Caudate nucleus (tissue), 63 donors: ENCODE measurements at places on chromosomes 12 and 14.

DNA sequence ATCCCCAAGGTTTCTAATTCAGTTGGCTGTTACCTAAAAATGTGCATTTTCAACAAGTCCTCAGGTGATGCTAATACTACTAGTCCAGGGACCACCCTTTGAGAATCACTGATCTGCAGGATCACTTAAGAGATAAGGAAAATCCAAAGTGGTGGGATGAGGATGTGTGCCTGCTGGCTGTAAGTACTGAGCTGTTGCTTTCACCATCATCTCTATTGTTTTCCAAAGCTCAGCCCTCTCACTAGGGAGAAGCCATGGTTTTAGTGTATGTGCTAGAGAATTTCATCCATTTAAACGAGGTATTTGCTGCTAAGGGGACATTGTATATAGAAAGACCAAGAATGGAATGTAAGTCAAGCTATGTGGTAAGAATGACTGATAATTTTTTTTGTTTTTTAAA is 202.3 kb downstream of the KIF21A start:
- no peak for DNase-seq

- DNase-seq, result no peak
Observed at GRCh38 chr12:52873832-52874572, 25.2 kb upstream of the KRT78 start.

DNA sequence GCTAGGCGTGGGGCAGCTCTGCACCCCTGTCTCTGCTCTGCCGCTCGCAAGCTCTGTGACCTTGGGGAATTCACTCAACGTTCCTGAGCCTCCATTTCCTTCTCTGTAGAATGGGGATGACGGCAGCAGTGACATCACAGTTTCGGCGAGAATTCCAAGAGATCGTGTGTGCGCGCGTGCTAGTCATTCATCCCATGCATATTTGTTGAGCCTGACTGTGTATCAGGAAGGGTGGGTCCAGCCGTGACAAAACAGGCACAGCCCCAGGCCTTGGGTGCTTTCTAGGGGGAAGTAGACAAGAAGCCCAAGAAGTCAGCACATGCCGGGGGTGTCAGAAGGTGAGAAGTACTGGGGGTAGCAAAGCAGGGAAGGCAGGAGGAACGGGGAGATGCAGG is 145.6 kb upstream of the NCOR2 start:
- no peak for DNase-seq

DNA sequence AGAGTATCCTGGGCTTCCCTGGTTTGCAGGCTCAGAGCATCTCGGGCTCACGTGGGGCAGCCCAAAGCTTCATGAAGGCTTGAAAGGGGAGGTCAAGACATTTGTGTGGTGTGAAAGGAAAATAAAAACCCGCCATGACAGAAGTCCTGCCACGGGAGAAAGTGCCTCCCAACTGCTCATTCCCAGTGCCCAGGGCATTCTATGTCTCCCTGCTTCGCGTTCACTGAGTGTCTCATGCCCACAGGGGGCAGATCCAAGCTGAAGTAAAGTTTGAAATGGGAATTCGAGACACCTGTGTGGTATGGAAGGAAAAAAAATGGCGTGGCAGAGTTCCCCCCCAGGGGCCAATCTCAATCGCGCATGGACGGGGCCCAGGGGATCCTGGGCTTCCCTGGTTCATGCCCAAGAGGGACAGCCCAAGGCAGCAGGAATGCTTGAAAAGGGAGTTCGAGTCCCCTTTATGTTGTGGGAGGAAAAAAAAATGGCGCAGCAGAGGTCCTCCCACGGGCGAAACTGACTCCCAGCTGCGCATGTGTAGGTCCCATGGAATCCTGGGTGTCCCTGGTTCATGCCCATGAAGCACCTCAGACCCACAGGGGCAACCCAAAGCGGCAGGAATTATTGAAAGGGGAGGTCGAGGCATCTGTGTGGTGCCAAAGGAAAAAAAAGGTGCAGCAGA is 576.7 kb downstream of the ALG10 start:
- no peak for DNase-seq

DNA sequence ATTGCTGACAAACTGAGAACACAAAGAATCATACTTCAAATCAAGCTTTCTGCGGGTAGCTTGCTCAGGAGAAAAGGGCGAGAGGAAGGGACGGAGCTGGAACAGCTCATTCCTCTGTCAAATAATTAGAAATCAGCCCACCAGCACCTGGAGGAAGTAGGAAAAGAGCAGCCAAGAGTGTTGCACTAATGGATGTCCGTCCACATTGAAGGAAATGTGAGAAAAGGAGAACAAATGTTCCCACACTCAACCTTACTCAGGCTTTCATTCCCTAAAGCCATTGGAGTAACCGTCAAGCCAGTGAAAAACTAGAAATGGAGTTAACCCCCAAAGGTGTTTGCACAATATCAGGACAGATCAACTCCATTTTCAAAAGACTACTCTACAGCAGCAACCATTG is 233.0 kb upstream of the PRKD1 start:
- no peak for DNase-seq

DNA sequence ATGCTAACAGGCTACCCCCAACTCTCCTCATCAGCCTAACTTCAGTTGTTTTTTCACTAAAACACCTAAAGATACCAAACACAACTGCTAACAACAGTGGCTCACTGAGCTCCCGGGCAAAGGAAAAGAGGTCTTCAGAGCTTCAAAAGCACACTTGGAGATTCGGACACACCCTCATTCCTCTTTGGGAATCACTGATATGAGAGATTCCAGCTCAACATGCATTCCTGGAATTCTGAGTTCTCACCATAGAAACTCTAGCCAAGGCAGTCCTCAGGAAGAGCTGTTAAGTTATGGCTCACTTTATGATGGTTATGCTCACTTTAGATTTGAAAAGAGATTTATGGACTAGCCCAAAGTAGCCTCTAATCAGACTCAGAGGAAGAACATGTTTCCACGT is 40.1 kb downstream of the STXBP6 start:
- no peak for DNase-seq

DNA sequence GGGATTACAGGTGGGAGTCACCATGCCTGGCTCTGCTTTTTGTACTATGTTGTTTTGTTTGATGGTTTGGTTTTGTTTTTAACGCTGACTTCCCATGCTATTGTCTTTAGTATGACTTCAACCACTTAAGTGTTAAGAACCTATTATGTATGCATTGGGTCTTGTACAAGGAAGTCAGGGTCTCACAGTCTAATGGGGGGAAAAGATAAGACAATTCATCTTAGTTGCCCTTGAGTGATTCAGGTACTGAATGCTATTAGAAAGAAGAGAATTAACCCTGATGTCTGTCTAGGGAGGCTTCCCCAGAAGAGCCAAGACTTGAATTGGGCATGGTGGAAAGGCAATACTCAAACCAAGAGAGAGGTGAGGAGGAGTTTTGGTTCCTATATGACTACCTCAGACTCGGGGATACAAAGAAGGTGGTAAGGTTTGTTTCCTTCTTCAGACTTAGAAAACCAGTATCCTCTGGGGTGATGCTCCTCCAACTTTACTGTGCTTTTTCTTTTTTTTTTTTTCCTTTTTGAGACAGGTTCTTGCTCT is 64.6 kb downstream of the SUSD6 start:
- DNase-seq, result no peak

- DNase-seq, result no peak
Observed at GRCh38 chr14:32572867-32573150, 243.7 kb downstream of the AKAP6 start.

GRCh38 chr12:109726511-109727038 is 12.9 kb downstream of the FAM222A start:
- DNase-seq, result no peak

DNA sequence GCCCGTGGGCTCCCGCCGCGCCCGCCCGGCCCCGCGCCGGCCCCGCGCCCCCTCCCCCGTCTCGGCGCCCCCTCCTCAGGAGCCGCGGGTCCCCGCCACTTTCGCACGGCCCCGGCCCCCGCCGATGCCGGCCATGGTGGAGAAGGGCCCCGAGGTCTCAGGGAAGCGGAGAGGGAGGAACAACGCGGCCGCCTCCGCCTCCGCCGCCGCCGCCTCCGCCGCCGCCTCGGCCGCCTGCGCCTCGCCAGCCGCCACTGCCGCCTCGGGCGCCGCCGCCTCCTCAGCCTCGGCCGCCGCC is 263 bp downstream of the RCOR1 start:
- DNase-seq, result no peak

- DNase-seq, result no peak
Observed at GRCh38 chr12:114628199-114628598, 55.8 kb downstream of the TBX3 start.

- DNase-seq, result no peak
Observed at GRCh38 chr12:68279227-68280054, 26.0 kb upstream of the IL22 start.

DNA sequence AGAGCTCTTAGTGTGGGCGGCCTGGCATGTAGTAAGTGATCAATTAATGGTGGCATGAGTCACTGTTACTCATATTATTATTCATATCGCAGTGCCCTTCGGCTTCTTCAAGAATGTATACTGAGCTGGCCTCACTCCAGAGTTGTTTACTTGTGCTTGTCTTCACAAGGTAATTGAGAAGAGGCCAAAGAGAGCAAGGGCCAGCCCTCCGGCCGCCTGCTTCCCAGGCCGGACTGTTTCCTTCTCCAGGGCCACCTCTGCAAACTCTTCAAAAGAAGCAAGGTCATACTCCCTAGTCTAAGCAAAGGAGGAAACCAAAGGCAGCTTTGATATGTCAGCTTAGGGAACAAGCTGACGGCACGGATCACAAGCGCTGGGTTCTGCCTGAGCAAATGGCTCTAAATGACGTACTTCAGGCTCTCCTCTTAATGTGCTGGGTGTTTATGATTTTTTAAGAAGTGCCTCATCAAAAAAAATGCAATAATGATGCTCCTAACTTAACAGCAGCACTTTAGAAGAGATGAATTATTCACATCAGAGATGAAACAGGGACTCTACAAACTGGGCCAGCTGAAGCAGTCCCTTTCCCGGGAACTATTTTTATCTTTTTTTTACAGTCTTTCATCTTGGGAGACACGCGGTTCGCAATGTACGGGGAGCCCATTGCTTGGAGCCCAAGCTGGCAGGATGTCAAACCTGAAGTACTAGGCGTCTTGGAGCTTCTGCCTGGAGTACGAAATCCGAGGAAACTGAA is 65.6 kb upstream of the DLK1 start:
- DNase-seq, result no peak

DNA sequence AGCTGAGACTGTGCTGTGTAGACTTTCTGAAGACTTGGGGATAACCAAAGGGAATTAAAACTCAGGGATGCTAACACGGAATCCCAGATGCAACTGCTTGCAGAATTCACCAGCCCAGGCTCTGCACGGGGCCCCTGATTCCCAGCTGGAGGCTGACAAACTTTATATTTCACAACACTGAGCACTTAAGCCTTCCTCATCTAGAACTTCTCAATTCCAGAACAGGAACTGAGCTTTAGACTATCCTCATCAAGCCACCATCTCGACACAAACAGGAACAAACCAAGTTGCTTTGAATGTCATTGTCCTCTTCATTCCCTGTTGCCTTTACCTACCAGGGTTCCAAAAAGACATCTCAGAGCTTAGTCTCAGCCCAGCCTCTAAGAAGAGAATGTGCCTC is 22.2 kb downstream of the CCDC63 start:
- no peak for DNase-seq

DNA sequence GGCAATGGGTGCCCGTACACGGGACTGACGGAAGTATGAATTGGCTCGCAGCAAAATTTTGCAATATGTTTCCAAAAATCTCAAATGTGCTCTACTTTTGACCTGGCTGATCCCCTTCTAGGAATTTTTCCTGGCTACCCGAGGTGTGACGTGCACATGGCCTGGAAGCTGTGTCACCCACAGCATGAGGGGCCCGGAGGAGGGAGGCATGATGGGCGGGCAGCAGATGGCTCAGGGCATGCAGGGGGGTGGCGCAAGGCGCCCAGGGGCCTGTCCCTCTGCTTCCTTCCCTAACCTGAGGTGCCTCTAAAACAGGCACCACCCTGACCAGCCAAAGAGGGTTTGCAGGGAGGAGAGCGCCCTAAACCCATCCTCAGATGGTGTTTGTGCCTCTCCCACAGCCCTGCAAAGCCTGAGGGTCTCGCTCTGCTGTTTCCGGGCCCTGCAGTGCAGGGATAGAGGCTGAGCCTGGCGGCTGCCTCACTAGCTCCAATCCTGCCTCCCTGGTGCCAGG is 6.7 kb downstream of the GPR132 start:
- DNase-seq, result no peak

- peak; percentile 17 for DNase-seq
Observed at GRCh38 chr12:120903412-120904196, 554 bp downstream of the SPPL3 start.

GRCh38 chr14:54716862-54717261 is 149.9 kb downstream of the SAMD4A start:
- DNase-seq, result no peak

GRCh38 chr14:52402812-52403526 is 88.9 kb downstream of the PTGER2 start:
- DNase-seq, result no peak

GRCh38 chr12:117875744-117876435 is 92.9 kb downstream of the KSR2 start:
- DNase-seq, result peak; percentile 65

GRCh38 chr12:76530516-76530915 is 29.1 kb downstream of the OSBPL8 start:
- DNase-seq, result no peak

- DNase-seq, result peak; percentile 0
Observed at GRCh38 chr12:91272461-91273063, 89.9 kb upstream of the DCN start.

DNA sequence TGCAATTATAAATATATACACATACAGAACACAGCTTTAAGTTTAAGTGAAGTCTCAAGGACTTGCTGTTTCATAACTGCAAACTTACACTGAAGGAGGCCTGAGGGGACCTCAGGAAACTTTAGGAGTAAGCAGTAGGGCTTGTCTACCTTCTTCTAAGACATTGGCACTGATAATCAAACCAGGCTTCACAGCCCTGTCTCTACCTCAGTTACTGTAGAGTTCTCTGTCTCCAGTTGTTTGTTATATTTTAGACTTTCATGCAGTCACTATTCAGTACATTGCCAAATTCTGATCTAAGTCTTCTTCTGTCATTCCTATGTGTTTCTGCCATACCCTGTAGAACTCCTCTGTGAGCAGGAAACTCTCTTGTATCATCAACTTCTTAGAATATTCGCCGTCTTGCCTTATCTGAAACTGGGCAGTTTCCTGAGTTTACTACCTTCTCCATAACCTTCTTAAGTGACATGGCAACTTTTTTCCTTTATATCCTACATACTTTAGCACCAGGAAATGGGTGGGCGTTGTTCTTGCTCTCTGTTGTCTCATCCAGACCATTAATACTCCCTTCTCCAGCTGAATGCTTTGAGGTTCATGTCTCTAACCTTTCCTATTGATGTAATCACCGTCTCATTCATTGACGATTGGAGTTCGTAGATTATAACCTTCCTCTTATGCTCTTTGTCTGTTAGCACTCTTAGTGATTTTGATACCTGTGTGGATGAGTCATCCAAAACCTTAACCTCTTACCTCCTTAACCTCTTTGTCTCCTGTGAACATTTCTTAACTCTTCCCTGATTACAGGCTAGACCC is 11.4 kb downstream of the APAF1 start:
- no peak for DNase-seq

DNA sequence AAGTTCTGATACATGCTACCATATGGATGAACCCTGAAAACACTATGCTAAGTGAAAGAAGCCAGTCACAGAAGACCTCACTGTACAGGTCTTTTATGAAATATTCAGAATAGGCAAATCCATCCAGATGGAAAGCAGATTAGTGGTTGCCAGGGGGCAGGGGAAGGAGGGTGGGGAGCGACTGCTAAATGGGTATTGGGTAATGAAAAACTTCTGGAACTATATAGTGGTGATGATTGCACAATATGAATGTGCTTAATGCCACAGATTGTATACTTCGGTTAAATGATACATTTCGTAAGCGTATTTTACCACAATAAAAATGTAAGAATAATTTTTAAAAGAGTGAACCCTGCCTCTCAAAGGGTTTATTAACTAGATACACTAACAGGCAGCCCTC is 11.8 kb upstream of the KSR2 start:
- DNase-seq, result no peak
